ENCODE measurements at places on chromosomes 1 and 21.

GRCh38 chr1:178146436-178146835 is 52.5 kb downstream of the RASAL2 start:
- no peak for DNase-seq

DNA sequence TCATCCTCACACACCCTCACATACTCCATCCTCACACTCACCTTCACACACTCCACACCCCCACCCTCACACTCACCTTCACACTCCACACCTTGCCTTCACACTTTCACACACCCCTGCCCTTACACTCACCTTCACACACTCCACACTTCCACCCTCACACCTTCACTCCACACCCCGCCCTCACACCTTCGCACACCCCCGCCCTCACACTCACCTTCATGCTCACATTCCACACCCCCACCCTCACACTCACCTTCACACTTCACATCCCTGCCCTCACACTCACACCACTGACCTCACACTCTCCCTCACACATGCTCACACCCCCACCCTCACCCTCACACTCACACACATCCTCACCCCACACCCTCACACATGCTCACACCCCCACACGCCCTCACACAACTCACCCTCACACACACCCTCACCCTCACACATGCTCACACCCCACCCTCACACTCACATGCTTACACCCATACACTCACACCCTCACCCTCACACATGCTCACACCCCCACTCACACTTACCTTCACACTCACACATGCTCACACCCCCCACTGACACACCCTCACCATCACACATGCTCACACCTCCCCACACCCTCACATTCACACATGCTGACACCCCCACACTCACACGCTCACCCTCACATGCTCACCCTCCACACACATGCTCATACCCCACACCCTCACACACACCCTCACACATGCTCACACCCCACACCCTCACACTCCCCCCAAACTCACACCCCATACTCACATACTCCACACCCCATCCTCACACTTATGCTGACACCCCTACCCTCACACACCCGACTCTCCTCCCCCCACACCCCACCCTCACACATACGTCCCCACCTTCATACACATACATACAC is 44.5 kb upstream of the EDN2 start:
- DNase-seq: no peak

GRCh38 chr1:14969006-14969405 is 184.5 kb upstream of the TMEM51 start:
- DNase-seq: no peak

GRCh38 chr1:86114236-86114635 is 42.3 kb downstream of the COL24A1 start:
- DNase-seq: no peak

DNA sequence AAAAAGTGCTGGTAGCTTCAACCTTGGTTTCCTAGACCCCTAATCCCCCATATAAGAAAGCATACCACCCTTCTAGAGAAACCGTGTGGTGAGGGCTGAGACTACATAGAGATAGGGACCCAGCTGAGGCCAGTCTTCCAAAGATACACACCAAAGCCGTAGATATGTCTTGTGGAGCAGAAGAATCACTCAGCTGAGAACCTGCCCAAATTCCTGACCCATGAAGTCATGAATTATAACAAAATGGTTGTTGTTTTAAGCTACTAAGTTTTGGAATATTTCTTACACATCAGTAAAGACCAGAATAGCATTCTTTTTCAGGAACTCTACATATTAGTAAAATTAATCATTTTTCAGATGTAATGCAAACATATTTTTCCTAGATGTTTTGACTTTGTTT is 3.3 kb upstream of the SNRPE start:
- DNase-seq: no peak

DNA sequence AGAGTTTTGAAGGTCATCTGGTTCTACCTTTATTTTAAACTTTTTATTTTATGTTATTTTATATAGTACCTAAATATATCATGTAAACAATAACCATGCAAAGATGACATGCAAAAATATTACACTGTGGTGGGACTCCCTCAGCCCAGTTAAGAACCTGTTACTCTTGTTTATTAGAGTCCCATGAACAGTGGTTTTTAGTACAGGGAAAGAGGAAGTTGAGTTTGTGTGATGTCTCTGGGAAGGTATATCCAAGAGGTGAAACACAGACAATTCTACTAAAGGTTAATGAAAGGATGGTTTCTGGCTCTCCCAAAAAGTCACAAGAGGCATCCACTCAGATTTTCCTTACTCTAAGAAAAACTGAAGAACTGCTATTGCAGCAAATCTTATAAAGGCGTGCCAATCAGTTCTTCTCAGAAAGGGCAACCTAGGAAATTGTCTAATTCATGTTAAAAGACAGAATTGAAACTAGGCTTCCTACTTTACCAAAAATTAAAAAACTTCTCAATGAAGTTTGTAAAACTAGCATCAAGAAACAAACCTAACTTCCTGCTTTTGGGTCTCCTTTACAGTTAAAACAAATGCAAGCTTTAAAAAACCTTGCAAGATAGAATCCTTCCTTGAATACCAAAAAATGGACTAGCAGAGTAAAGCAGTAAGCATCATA is 19.9 kb downstream of the GFI1 start:
- no peak for DNase-seq
